Left ventricle myocardium superior (tissue), 1 donor: ENCODE measurements at places on chromosomes 4 and X. TPM values are rescaled to one million over a fixed set of nuclear protein-coding genes. Genes with fewer than 3 reads are reported as not detected.

The RBM46 gene
- not detected for total RNA-seq

DNA sequence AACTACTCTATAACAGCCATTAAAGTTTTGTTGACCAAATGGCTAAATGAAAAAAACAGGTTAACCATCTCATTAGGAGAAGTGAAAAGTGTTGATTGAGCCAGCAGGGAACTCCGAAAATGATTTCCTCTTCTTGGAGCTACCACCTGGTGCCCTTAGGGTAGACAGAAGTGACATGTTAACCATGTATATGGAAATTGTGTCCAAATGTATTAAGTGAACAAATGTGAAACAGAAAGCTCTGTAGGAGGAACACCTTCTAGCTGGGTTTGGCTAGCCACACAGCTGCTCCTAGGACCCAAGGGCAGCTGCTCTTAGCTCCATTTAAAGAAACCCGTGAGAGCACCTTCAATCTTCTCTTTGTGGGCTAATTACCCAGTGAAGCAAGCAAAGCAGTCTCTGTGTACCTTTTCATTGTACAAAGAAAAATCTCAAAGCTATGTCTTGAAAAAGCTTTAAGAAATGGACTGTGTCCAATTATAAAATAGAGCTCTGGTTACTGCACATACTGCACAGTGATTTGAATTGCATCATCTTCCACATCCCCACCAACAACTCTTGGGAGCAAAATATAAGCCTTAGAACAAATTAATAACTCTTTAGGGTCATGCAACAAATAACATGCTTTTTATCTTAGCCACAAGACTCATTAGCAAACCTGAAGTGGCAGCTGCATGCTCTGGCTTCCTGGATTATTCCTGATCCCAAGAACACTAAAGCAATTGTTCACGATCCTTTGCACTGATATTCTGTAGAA is 59.2 kb upstream of the PARM1 start:
- no peak for DNase-seq

The ERCC6L gene
- 0.05 TPM for total RNA-seq

DNA sequence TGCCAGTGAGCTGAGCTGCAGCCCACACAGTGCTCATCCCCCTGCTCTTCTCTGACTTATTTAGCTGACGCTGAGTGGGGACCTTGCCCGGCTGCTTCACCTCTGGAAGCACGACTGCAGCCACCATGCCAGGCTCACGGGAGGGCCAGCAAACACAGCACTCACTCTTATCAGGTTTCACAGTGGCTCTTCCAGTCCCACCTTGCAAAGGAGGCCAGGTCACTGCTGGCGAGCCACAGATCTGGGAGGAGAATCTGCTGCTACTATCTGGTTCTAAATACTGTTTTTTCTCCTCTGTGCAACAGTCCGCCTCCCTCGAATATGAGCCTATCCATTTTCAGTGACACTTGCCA is 6.7 kb upstream of the SPON2 start:
- DNase-seq = no peak

- no peak for DNase-seq
Observed at GRCh38 chrX:41781500-41781899, 57.5 kb downstream of the GPR82 start.

- no peak for DNase-seq
Observed at GRCh38 chr4:156954587-156954986, 17.0 kb downstream of the PDGFC start.

The KIAA1210 gene
- not detected for total RNA-seq

The JCHAIN gene
- total RNA-seq = 7.0 TPM

The TRIM75 gene
- not detected for total RNA-seq

DNA sequence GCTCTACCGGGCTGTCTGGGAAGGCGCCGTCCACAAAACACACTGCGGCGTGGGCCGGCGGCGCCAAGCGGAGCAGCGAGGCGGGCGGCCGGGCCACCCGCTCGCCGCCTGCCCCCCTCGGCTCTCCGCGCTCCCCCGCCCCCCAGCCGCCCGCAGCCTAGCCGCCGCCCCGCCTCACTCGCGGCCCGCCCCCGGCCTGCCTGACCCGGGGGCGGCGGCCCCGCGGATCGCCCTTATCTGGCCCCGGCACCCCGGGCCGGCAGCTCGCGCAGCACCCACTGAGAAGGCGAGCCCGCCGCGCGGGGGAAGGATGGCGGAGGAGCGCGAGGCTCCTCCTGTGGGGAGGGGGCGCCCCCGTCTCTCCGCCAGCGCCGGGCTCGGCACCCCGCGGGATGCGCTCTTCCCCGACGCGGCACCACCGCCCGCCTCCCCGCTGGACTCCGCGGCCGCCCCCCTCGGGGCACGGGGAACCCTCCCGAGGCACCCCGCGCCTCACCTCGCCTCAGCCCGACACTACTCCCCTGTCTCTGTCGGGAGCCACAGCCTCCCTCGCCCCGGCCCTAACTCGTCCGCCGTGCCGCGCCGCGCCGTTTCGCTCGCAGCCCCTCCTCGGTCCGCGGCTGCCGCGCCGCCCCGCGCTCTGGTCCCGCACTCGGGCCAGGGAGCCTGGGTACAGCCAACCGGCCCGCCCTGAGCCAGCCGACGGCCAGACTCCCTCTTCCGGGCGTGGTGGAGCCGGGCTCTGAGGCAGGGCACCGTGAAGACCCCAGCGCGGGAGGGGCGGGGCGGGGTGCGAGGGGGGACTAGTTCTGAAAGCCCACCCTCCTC is 566 bp downstream of the ATP11C start:
- DNase-seq = peak; percentile 66

The TRAM1L1 gene
- 0.45 TPM for total RNA-seq

DNA sequence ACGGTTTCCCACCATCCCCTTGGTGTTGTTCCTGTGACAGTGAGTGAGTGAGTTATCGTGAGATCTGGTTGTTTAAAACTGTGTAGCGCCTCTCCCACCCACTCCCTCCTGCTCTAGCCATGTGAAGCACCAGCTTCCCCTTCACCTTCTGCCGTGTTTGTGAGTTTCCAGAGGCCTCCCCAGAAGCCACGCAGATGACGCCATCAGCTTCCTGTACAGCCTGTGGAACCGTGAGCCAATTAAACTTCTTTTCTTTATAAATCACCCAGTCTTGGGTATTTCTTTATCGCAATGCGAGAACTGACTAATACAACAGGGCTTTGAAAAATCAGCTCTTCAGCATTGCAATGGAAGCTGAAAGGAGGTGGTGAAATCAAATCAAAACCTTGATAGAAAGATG is 50.0 kb downstream of the FGFBP1 start:
- no peak for DNase-seq

- DNase-seq = no peak
Observed at GRCh38 chr4:15682242-15683142, 865 bp downstream of the FAM200B start.

DNA sequence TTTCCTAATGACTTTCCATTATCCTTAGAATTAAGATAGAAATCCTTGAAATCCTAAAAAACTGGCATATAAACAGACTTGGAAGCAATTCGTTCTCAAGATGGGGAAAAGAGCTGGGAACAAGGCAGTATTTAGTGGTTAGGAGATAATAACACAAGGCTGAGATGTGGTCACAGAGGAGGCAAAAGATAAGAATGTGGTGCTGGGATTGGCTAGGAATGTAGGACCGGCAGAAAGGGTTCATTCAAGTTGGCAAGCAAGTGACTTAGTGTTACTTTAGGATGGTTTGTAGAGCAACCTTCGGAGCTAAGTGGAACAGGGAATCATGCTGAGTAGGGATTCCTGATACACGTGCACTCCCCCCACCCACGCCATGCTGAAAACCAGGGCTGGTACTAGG is 121.9 kb upstream of the RPS6KA3 start:
- no peak for DNase-seq

The KCNIP4 gene
- not detected for total RNA-seq

The IBSP gene
- not detected for total RNA-seq

GRCh38 chr4:4950561-4951290 is 68.5 kb downstream of the CYTL1 start:
- no peak for DNase-seq

GRCh38 chrX:151543706-151544105 is 19.8 kb upstream of the PASD1 start:
- DNase-seq = no peak

The PHOX2B gene
- not detected for total RNA-seq

- no peak for DNase-seq
Observed at GRCh38 chrX:120125444-120125843, 9.7 kb upstream of the RHOXF1 start.

The ATP6AP2 gene
- 42.9 TPM for total RNA-seq

The BEND2 gene
- 0.12 TPM for total RNA-seq

GRCh38 chr4:55382488-55383003 is 13.2 kb upstream of the TMEM165 start:
- no peak for DNase-seq

- no peak for DNase-seq
Observed at GRCh38 chrX:5632061-5632614, 596.5 kb downstream of the NLGN4X start.

The GPAT3 gene
- total RNA-seq = 38.9 TPM

DNA sequence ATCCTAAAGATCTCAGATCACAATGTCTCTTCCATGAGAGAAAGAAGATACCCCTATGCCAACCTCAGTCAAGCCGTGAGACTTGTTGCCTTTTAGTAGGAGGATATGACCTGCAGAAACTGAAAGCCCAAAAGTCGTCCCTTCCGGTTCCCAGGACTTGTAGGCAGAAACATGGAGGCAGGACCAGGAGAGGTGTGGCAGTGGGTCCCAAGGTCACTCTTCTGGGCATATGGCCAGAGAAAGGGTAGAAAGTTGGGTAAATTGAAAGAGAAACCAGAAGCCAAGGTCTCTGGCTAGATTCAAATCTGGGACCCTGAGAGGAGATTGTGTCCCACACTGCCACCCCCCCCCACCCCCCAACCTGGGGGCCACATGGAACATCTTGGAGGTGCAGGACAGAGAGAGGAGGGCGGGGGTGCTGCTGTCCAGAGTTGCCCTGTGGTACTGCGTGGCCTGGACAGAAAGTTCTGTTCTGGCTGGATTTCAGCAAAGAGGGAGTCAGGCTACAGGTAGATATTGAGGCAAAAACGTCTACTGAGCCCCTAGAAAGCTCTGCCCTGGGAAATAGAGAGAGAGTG is 55.4 kb downstream of the DDX3X start:
- DNase-seq = no peak

GRCh38 chrX:1480082-1480785 is 27.5 kb upstream of the ASMTL start:
- DNase-seq = no peak

The IGFBP7 gene
- 723 TPM for total RNA-seq

- DNase-seq = no peak
Observed at GRCh38 chrX:149374751-149375150, 130.4 kb downstream of the IDS start.

- DNase-seq = peak; percentile 11
Observed at GRCh38 chr4:1596393-1596792, 87.7 kb downstream of the FAM53A start.

- DNase-seq = no peak
Observed at GRCh38 chrX:13341491-13342101, 21.7 kb upstream of the ATXN3L start.

DNA sequence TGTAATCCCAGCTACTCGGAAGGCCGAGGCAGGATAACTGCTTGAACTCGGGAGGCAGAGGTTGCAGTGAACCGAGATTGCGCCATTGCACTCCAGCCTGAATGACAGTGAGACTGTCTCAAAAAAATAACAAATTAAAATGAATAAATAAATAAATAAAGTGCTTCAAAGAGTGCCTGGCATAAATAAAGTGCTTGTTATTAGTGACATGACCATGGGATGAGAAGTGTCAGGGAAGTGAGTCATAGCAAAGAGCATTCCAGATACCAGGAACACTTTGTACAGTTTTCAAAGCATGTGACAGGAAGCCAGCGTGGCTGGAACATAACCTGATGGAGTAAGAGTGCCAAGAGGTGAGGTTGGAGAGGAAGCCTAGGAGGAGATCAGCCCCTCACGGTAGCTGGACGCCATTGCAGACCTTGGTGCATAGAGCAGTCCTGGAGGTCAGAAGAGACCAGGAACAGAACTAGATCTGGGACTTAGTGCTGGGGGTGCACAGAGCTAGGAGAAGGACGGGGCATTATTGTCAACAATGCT is 6.0 kb upstream of the WDR13 start:
- DNase-seq = no peak

- DNase-seq = peak; percentile 30
Observed at GRCh38 chrX:120367402-120368109, 5.7 kb downstream of the ATP1B4 start.

DNA sequence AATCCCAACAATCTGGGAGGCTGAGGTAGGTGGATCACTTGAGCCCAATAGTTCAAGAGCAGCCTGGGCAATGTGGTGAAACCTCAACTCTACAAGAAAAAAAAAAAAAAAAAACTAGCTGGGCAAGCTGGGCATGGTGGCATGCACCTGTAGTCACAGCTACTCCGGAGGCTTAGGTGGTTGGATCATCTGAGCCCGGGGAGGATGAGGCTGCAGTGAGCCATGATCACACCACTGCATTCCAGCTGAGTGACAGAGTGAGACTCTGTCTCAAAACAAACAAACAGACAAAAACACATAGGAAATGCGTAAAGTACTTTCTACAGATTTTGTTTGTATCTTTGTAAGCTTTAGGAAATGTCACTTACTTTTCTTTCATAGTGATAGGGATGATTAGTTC is 307.2 kb upstream of the NR3C2 start:
- DNase-seq = no peak

The POU3F4 gene
- not detected for total RNA-seq

The AFF2 gene
- total RNA-seq = 0.30 TPM

GRCh38 chr4:151624626-151625565 is 135.9 kb downstream of the GATB start:
- no peak for DNase-seq

GRCh38 chrX:11932423-11932822 is 174.4 kb downstream of the MSL3 start:
- DNase-seq = no peak

The RPS6KA6 gene
- total RNA-seq = 0.37 TPM

GRCh38 chr4:53076374-53076958 is 214.3 kb downstream of the RASL11B start:
- no peak for DNase-seq

The TREX2 gene
- total RNA-seq = 0.25 TPM

The HS3ST1 gene
- 0.94 TPM for total RNA-seq

DNA sequence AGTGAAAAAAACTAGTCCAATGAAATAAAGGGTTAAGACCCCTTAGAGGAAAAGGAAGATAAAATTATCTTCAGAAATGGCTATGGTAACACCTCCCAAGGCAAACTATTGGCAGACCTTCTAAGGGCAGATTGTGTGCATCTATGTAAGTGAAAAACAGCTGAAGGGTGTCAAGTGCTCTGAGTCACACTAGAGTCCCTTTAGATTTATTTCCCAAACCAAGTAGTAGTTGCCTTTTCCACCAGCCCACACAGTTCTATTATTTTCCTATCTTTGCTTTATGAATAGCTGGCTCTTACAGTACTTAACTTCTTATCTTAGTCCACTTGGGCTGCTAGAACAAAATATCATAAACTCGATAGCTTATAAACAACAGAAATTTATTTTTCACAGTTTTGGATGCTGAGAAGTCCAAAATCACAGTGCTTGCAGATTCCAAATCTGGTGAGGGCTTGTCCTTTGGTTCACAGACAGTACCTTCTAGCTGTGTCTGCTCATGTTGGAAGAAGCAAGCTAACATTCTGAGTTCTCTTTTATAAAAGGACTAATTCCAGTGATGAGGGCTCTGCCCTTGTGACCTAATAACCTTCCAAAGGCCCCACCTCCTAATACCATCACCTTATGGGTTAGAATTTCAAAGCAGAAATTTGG is 143.6 kb downstream of the GRID2 start:
- DNase-seq = no peak

GRCh38 chrX:21158678-21159077 is 215.5 kb upstream of the CNKSR2 start:
- no peak for DNase-seq

GRCh38 chr4:38868059-38868960 is 704 bp downstream of the FAM114A1 start:
- peak; percentile 71 for DNase-seq

GRCh38 chr4:152258804-152259708 is 276.8 kb downstream of the FBXW7 start:
- DNase-seq = no peak

GRCh38 chr4:123298801-123299200 is 97.8 kb upstream of the SPRY1 start:
- DNase-seq = no peak
